Activated CD4-positive, alpha-beta T cell treated with anti-CD3 and anti-CD28 coated beads, Interleukin-2, amount 50 U/mL, for 48 hours (primary cell): ENCODE measurements at places on chromosomes 16 and 17.

- DNase-seq = no peak
These were observed 62.2 kb downstream of the UTP18 start for GRCh38 chr17:51322390-51323029.

DNA sequence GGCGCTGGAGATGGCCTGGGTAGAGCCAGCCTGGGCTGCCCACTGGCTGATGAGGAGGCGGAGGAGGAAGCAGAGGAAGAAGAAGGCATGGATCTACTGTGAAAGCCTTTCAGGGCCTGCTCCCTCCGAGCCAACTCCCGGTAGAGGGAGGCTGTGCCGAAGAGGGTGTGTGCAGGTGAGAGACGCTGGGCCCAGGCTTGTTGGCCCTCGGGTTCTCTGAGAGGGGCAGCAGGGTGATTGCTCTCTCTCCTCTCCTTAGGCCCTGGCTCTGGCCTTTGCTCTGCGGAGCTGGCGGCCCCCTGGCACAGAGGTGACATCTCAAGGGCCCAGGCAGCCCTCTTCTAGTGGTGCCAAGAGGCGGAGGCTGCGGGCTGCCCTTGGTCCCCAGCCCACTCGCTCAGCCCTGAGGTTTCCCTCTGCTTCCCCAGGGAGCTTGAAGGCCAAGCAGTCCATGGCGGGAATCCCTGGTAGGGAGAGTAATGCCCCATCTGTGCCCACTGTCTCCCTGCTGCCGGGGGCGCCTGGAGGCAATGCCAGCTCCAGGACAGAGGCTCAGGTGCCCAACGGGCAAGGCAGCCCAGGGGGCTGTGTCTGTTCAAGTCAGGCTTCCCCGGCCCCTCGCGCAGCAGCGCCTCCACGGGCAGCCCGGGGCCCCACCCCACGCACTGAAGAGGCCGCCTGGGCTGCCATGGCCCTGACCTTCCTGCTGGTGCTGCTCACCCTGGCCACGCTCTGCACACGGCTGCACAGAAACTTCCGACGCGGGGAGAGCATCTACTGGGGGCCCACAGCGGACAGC lies 3.6 kb downstream of the TP53I13 start:
- no peak for DNase-seq

DNA sequence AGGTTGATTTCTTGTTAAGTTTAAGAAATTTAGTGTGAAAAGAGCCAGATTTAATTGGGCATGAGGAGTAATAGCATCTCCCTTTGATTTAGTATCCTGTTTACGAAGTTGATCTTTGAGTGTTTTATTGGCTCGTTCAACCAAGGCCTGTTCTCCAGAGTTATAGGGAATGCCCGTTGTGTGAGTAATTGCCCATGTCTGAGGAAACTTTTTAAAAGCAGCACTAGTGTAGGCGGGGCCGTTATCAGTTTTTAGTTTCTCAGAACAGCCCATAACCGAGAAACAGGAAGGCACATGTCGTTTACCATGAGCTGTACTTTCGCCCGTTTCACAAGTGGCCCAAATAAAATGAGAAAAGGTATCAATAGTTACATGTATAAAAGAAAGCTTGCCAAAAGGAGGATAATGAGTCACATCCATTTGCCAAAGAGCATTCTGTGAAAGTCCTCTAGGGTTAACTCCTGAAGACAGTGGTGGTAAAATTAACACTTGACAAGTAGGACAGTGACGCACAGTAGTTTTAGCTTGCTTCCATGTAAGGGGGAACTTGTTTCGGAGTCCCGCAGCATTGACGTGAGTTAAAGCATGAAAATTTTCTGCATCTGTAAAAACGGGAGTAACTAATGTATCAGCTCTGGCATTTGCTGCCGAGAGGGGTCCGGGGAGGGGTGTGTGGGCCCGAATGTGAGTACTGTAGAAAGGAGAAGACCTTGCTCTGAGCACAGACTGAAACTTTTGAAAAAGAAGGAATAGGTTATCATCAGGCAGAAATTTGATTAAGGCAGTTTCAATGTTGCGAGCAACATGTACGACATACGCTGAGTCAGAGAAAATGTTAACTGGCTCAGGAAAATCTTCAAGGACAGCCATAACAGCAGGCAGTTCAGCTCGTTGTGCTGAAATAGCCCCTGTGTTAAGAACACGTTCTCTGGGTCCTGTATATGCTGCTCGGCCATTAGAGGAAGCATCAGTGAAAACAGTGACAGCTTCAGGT lies 18.5 kb upstream of the KCTD5 start:
- peak; percentile 66 for DNase-seq

DNA sequence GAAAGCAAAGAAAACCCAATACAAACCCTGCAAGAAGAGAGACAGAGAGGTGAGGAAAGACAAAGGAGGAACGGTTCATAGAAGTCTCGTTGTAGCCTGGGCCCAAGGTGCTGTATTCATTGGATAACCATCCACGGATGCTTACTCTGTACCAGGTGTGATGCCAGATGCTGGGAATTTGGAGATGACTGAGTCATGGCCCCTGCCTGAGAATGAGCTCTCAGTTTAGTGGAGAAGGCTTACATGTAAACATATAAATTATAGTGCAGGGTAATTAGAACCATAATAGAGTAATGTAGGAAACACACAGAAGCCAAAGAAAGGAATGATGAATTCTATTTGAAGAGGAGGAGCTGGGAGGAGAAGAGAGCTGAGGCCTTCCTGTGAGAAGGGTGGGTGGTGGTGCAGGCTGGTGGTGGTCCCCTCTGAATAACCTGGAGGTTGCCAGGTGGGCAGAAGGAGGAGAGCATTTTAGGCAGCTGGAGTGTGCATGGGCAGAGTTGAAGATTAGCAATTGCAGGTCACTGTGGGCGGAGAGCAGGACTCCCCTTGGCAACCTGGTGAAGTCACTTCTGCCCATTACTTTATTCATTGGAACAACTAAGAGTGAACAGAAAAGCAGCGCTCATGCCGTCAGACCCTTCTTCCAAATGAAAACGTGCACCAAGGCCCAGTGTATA lies 7.7 kb upstream of the ZG16 start:
- no peak for DNase-seq

- no peak for DNase-seq
These were observed 204.8 kb upstream of the COX10 start for GRCh38 chr17:13864521-13864920.

DNA sequence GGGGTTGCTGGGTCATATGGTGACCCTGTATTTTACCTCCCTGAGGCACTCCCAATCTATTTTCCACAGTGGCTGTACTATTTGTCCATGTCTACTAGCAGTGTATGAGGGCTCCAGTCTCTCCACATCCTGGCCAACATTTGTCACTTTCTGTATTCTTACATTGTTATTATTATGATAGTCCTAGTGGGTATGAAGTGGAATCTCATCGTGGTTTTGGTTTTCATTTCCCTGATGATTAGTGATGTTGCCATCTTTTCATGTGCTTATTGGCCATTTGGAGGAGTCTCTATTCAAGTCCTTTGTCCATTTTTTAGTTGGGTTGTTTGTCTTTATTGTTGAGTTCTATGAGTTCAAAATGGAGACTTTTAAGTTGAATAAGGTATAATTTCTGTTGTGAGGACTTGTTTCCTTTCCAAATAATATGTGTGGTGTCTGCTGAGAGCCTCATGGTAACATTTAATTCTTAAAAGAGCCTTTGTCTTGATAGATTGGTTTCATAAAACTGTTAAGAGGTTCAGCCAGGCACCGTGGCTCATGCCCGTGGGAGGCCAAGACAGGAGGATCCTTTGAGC lies 108.2 kb downstream of the RPTOR start:
- no peak for DNase-seq

DNA sequence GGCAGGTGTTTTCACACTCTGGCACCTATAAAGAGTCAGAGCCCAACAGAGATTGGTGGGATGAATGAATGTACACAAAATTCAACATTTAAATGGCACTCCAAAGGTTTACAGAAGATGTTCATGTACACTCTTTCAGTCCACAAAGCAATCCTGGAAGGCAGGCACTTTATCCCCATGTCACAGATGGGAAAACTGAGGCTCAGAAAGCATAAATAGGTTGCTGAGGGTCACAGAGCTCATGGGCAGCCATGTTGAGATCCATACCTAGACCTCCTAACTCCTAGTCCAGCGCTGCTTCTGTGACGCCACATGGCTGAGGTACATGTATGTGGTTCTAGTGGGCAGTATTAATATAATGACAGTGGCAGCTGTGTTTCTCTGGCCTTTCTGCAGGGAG lies 157.7 kb upstream of the LHX1 start:
- DNase-seq = no peak

- DNase-seq = peak; percentile 51
These were observed 484 bp downstream of the FZD2 start for GRCh38 chr17:44557651-44558285.

GRCh38 chr16:2975161-2975795 lies 5.0 kb downstream of the PKMYT1 start:
- DNase-seq = no peak

GRCh38 chr16:84617041-84617790 lies 662 bp downstream of the COTL1 start:
- DNase-seq = peak; percentile 55
